Osteocyte (in vitro differentiated cells): ENCODE measurements at places on chromosomes 13 and 19. TPM values are rescaled to one million over a fixed set of nuclear protein-coding genes. Genes with fewer than 3 reads are reported as not detected.

The BST2 gene
- 1.8 and 2.3 TPM in 2 replicates for total RNA-seq

The MCOLN1 gene
- 33.3 and 39.2 TPM in 2 replicates for total RNA-seq

The KLF12 gene
- 30.7 and 31.1 TPM in 2 replicates for total RNA-seq

The ZNF296 gene
- 0.68 and 0.70 TPM in 2 replicates for total RNA-seq

The DMPK gene
- 76.6 and 86.9 TPM in 2 replicates for total RNA-seq

The USPL1 gene
- 11.9 TPM in 2 replicates for total RNA-seq

The NFIX gene
- 87.0 and 93.7 TPM in 2 replicates for total RNA-seq

The IZUMO2 gene
- not detected in 2 replicates for total RNA-seq

The ZFP30 gene
- 16.0 and 18.0 TPM in 2 replicates for total RNA-seq

The C5AR1 gene
- total RNA-seq: 0.48 and 0.65 TPM in 2 replicates

The TMEM145 gene
- total RNA-seq: 0.21 and 0.78 TPM in 2 replicates

The ZSCAN4 gene
- total RNA-seq: not detected in 2 replicates

The OVOL3 gene
- not detected in 2 replicates for total RNA-seq

The OR7C1 gene
- total RNA-seq: not detected in 2 replicates

The SLC44A2 gene
- 225 and 233 TPM in 2 replicates for total RNA-seq

The TMC4 gene
- 2.0 and 2.7 TPM in 2 replicates for total RNA-seq

The EDDM13 gene
- not detected in 2 replicates for total RNA-seq

The ZNF443 gene
- total RNA-seq: 1.7 and 2.2 TPM in 2 replicates

The TGFBR3L gene
- total RNA-seq: 2.3 and 2.6 TPM in 2 replicates

The ZNF230 gene
- total RNA-seq: 4.1 and 5.3 TPM in 2 replicates

The ZNF28 gene
- total RNA-seq: 16.6 and 20.4 TPM in 2 replicates

The RPS28 gene
- 1,524 and 1,597 TPM in 2 replicates for total RNA-seq

The ZNF350 gene
- 10.6 and 12.9 TPM in 2 replicates for total RNA-seq

The FCHO1 gene
- 0.56 and 1.0 TPM in 2 replicates for total RNA-seq

The CDK8 gene
- total RNA-seq: 12.2 and 14.1 TPM in 2 replicates

The CLDN10 gene
- not detected in 2 replicates for total RNA-seq

The KCNRG gene
- 0.21 and 0.89 TPM in 2 replicates for total RNA-seq

The ZNF723 gene
- not detected in 2 replicates for total RNA-seq

The SWSAP1 gene
- 1.3 and 2.4 TPM in 2 replicates for total RNA-seq
